ENCODE measurements at places on chromosomes 5 and 9.
A peak's percentile ranks its signal among the peaks of the same experiment; 100 is the strongest.

DNA sequence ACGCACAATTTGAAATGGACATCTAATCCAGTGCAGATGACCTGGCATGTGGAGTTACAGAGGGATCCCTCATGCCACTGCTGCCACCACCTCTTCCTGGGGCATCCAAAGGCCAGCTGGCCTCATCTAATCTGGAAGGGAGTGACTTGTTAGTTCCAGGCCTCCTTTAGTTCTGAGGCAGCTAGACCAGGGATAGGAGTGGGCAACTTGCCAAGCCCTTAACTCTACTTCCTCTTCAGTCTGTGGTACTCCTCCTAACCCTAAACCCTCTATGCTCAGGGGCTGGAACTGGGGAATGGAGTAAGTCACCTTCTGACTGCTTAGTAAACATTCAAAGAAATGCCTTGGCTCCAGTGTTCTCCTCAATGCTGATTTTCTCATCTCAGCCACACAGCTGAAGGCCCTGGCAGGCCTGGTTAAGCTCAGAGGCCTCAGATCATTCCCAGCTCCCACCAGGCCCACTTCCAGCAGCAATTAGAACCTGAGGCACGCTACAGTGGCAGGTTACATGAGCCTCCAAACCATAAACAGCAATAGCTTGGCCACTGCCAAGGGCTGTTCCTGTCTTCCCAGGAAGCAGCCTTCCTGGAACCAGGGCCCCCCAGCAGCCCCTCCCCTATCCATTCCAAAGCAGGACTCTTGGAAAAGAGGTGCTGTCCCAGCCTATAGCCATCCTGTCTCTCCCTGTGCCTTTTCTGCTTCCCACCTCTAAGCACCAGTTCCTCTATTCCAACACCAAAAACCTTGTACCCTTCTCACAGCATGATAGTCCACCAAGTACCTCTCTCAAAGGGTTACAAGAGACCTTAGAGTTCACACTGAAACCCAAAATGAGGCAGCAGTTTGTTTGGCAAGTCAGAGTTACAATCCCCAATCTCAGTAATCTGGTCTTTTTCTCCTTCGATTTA is 2.0 kb downstream of the EIF4EBP3 start:
- DNase-seq = no peak

- DNase-seq = no peak
Observed at GRCh38 chr5:98905857-98906688, 22.7 kb downstream of the CHD1 start.

GRCh38 chr9:27766073-27766835 is 193.0 kb upstream of the C9orf72 start:
- no peak for DNase-seq

GRCh38 chr5:34001241-34001841 is 6.5 kb downstream of the AMACR start:
- DNase-seq = peak; percentile 39

DNA sequence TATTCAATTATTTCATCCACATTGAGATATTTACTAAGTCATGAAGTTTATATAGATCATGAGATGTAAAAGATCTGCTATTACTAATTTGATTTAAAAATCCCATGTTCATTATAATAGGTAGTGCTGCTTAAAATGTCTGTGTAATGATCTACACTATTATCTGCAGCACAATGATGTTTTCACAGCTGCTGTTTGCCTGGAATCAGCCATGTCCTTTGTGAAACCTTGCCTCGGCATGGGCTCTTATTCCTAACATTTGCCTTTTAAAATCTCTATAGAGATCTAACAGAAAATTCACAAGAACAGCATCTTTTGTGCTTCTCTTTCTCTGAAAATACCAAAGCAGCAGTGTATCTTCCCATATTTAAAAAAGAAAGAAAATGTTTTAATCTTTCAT is 444.6 kb downstream of the PTPRD start:
- DNase-seq = no peak

- no peak for DNase-seq
Observed at GRCh38 chr9:136695955-136696354, 8.7 kb upstream of the AGPAT2 start.

- no peak for DNase-seq
Observed at GRCh38 chr5:21237461-21237860, 1249.5 kb upstream of the CDH18 start.

- DNase-seq = no peak
Observed at GRCh38 chr9:122217640-122218039, 11.1 kb downstream of the LHX6 start.

DNA sequence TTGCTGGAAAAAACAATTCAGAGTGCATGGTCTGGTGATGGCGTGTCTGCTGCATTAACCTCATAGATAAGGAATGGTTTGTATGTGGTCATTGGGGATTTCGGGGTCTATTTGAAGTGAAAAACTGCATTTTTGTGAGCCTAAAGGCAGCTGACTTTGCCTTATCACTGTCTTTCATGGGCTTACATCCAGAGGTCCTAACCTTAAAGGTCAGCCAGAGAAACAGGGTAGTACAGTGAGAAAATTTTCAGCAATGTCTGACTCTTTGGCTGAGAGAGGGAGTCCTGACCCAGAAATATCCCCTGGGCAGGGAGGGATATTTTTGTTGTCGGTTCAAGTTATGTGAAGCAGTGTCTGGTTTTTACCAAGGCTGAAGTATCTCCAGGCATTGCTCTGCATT is 5.7 kb downstream of the PCSK5 start:
- no peak for DNase-seq

- no peak for DNase-seq
Observed at GRCh38 chr5:149680810-149681221, 49.3 kb upstream of the PPARGC1B start.

DNA sequence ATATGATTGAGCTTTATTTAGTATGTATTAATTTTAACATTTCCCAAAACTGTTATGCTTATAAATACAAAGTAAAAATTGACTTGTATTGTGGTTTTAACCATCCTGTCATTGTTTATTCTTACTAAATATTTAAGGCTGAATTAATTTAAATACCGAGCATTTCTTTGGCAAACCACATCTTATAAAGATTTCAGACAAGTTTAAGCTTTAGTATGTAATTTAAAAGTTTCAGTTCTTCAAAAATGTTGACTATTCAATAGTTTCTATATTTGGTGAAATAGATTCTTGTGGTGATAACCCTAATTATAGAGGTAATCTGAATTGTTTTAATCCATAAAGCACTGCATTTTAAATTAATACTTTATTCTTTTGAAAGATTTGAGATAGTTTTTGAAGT is 65.5 kb downstream of the CCNH start:
- DNase-seq = no peak

GRCh38 chr9:18022642-18023041 is 443.8 kb downstream of the SH3GL2 start:
- DNase-seq = no peak

GRCh38 chr9:20441711-20442423 is 180.4 kb downstream of the MLLT3 start:
- no peak for DNase-seq

DNA sequence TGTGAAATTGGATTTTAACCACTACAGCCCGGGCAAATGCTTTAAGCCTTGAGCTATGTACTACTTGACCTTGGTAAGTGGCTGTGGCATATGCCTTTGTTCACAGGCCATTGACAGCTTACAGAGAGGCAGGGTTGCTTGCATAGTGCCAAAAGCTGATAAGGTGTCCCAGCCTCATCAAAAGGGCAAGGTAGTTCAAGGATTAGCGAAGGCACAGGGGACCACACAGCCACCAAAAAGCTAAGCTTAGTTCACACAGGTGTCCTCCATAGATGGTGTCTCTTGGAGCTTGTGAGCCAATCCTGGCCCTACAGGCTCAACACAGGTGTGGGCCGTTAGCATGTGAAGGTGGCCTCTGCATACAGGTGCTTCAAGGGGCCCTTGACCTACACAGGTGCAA is 86.8 kb downstream of the ZNF622 start:
- no peak for DNase-seq

GRCh38 chr5:129172580-129172979 is 78.0 kb downstream of the ISOC1 start:
- no peak for DNase-seq

GRCh38 chr5:112929336-112930081 is 7.5 kb upstream of the REEP5 start:
- no peak for DNase-seq

GRCh38 chr9:32487981-32488380 is 38.0 kb downstream of the RIGI start:
- DNase-seq = no peak

- DNase-seq = no peak
Observed at GRCh38 chr5:14816374-14816998, 55.1 kb downstream of the ANKH start.

DNA sequence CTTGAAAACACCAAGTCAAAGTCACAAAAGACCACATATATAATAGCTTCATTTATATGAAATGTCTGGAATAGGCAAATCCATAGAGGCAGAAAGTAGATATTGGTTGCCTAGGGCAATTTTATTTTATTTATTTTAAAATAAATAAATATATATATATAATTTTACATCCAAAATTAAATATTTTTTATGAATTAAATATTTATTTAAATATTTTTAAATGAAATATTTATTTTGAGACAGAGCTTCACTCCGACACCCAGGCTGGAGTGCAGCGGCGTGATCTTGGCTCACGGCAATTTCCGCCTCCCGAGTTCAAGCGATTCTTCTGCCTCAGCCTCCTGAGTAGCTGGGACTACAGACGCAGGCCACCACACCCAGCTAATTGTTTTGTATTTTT is 58.9 kb upstream of the ATG10 start:
- no peak for DNase-seq

GRCh38 chr5:112732131-112732530 is 5.6 kb upstream of the APC start:
- no peak for DNase-seq

- no peak for DNase-seq
Observed at GRCh38 chr5:82924226-82925060, 152.8 kb downstream of the TMEM167A start.

GRCh38 chr5:59660737-59661136 is 232.8 kb downstream of the PDE4D start:
- no peak for DNase-seq

- DNase-seq = no peak
Observed at GRCh38 chr9:15149450-15149849, 157.6 kb downstream of the TTC39B start.

DNA sequence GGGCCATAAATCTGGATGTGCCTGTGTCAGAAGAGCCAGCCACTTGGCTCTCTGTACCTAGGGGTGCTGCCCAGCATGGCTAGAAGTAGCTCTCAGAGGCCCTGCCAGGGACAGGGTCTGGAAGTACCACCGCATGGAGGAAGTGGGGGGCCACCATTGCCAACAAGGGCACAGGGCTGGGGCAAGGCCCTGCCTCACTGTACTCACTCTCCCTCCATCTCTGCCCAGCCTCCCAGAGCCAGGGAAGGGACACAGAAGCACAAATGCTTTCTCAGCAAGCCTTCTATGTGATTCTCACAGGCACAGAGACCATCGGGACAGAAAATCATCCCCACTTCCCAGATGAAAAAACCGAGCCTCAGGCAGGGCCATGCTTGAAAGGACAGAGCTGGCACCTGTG is 138.1 kb downstream of the C5orf15 start:
- DNase-seq = no peak

DNA sequence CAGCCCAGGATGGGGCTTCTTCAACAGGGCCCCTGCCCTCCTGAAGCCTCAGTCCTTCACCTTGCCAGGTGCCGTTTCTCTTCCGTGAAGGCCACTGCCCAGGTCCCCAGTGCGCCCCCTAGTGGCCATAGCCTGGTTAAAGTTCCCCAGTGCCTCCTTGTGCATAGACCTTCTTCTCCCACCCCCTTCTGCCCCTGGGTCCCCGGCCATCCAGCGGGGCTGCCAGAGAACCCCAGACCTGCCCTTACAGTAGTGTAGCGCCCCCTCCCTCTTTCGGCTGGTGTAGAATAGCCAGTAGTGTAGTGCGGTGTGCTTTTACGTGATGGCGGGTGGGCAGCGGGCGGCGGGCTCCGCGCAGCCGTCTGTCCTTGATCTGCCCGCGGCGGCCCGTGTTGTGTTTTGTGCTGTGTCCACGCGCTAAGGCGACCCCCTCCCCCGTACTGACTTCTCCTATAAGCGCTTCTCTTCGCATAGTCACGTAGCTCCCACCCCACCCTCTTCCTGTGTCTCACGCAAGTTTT is 23.6 kb downstream of the PCDHGC5 start:
- no peak for DNase-seq

Measured in kidney epithelial cell (primary cell).